ENCODE measurements at places on chromosomes 5 and 9.

DNA sequence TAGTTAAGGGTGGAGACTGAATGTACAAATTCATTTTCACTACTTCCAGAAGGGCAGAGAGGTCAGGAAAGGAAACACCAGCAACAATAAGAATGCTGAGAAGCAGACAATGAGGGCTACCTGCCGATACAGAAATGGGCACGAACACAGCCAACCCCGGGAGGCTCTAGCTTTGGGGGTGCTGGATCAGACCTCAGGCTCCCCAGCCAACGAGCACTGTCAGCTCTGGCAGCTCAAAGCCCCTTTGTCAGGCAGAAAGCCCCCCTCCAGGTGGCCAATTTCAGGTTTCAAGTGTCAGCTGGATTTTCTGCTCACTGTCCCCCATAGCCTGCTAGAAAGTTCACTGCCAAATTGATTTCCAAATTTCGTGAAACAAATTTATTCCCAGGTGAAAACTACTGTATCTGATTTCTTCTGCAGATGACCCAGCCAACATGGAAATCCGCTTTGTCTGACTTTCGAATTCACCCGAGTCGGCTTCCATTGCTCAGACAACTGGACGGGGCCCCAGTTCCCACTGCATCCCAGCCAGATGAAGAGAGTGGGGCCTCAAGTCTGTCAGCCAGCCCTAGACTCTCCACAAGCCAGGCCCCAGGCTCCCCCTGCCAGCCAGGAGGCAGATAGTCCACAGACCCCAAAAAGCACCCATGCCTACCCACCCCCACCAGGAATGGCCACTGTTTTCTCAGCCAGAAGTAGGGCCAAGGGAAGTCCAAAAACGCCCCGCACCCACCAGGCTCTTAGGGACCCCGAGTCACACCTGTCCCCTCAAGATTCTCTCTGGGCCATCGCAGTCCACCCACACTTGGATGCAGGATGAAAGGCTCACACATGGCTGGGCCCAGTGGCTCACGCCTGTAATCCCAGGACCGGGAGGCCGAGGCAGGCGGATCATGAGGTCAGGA is 96.5 kb upstream of the PHYKPL start:
- no peak for DNase-seq

GRCh38 chr9:27341545-27342294 is 44.8 kb upstream of the EQTN start:
- no peak for DNase-seq

DNA sequence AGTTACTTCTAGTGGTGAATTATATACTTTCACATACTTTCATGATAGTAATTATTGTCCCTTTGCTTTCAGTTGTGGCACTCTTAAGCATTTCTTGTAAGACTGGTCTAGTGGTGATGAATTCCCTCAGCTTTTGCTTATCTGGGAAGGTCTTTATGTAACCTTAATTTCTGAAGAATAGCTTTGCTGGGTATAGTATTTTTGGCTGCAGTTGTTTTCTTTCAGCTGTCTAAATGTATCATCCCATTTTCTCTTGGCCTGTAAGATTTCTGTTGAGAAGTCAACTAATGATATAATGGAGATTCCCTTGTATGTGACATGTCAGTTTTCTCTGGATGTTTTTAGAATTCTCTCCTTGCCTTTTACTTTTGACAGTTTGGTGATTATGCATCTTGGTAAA is 41.0 kb downstream of the TMEM38B start:
- DNase-seq: no peak

- no peak for DNase-seq
Measured at GRCh38 chr5:36027711-36028110, 36.5 kb upstream of the UGT3A1 start.

- no peak for DNase-seq
Measured at GRCh38 chr5:93378073-93378472, 202.9 kb downstream of the NR2F1-AS1 start.

- DNase-seq: no peak
Measured at GRCh38 chr9:108956631-108957026, 22.4 kb downstream of the ABITRAM start.

DNA sequence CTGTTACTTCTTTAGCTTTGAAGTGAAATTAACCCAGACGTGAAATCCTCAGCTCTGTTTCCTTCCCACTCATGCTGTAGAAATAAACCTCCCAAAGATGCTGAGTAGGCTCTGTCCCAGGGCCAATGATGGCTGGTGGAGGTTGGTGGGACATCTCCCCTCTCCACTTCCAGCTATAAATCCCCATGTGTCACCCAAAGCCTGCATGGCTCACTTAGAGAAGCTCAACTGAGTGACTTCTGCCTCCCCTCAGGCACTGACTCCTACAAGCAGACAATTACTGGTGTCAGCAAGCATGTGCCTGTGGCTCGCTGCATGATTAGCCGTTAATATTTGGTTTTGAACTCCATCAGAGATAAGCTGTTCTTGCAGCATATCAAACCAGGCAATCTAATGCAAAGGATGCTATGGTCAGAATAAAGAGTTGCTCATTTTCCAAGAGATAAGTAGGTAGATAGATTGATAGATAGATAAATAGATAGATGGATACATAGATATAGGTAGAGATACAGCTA is 569.5 kb upstream of the WWC1 start:
- no peak for DNase-seq

GRCh38 chr5:122154910-122155309 is 25.6 kb downstream of the ZNF474 start:
- DNase-seq: no peak

DNA sequence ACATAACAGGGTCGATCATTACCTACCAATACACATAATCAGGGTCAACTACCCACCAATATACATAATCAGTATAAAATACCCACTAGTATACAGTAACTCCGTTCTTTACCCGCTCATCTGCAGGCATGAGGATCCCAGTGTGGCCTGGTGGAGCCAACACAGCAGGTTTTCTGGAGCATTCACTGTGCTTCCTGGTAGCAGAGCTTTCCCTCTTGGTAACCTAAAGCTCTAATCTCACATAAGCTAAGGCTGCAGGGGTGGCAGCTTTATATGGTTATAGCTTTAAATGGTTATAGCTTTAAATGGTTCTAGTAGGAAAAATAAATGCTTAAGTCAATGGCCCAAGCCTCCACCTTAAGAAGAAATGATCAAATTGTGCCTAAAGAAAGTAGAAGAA is 11.9 kb downstream of the LCN1 start:
- DNase-seq: no peak

DNA sequence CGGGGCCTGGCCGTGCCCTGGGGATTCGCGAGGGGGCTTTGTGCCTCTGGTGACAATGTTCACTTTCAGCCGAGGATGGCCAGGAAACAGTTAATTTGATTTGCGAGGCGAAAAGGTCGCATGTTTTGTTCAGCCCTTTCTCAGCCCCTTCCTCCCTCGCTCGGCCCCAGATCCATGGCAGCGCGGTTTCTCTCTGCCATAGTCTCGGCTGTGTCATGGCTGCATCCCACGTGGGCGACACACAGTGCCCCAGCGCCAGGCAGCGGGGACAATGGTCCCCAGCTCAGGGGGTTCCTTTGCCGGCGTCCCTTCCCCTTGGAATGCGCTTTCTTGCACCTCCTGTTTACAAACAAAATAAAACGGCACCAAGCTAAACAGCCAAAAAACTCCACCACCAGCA is 370.3 kb upstream of the IRX2 start:
- no peak for DNase-seq

- no peak for DNase-seq
Measured at GRCh38 chr5:168710706-168711105, 131.5 kb upstream of the PANK3 start.

- no peak for DNase-seq
Measured at GRCh38 chr5:115577741-115578140, 24.5 kb downstream of the TICAM2 start.

DNA sequence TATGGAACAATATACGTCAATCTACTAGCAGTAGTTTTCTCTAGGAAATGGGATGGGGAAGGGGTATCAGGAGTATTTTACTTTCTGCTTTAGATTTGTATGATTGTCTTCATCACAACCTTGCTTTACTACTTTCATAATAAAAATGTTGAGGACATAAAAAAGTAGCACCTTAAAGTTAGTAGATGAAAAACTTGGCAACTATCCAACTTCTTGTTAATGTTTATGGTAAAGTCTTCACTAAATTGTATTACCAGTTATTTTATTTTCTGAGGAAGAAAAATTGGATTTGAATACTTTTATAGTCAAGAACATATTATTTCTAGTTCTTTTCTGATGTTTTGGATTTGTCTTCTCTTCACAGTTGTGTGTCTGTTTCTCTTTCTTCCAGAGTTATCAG is 372.1 kb downstream of the ARRDC3 start:
- no peak for DNase-seq

DNA sequence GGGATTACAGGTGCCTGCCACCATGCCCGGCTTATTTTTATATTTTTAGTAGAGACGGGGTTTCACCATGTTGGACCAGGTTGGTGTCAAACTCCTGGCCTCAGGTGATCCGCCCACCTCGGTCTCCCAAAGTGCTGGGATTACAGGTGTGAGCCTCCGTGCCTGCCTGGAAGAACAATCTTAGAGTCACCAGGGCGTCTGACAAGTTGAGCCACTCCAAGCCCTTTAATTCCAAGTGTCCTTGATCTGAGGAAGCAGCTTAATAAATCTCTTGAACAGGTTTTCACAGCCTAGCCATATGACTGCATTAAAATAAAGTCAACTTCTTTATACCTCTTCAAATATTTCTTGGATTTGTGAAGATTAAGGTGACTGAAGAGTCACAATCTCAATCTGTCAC is 31.5 kb downstream of the SLC44A1 start:
- DNase-seq: no peak

DNA sequence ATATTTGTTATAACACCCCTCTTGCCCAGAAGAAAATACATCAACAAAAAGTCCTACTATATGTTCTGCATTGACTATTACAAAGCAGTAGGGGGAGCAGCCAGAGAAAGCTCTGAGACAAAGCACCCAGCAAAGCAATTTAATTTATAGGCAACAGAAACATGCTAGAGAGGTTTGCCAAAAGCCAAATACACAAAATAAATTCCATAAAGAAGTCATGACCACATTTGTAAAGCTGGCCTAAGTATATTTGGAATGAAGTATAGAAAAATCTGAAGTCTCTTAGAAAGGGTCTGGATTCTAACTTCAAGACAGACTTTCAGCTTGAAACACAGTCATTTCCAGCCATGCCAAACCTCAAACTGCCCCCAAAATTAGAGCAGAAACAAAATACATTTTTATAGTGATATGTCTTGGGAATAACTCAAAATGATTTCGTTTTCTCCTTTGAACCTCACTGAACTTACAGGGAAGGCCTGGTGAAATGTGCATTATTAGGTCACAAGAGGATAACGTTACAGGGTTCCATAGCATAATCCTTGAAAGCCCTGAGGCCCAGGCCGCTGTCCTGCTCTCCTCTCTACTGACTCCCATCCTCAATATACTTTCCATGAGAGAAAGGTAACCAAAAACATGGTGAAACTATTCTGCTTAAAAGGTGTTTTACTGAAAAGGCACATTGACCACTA is 451.8 kb downstream of the RAB3C start:
- DNase-seq: no peak

DNA sequence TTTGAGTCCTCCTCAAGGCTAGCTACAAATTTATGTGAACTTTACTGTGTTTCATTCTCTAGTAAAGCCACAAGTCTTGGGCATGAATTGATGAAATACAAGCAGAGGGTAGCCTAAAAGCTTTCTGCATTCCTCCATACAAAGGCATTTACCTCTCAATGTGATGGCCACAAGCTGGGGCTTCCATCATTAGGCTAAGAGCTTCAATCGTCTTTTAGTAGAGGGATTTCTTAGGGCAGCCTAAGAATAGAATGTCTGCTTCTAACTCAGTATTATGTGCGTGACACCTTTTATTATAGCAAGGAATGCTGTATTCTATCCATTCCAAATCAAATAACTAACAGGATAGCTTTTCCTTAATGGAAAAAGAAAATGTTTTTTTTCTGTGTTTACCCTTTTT is 3.7 kb downstream of the PLAC8L1 start:
- DNase-seq: no peak
